ENCODE measurements at places on chromosomes 16 and 17.

- no peak for DNase-seq
Observed at GRCh38 chr17:79838522-79839274, 542 bp downstream of the CBX4 start.

DNA sequence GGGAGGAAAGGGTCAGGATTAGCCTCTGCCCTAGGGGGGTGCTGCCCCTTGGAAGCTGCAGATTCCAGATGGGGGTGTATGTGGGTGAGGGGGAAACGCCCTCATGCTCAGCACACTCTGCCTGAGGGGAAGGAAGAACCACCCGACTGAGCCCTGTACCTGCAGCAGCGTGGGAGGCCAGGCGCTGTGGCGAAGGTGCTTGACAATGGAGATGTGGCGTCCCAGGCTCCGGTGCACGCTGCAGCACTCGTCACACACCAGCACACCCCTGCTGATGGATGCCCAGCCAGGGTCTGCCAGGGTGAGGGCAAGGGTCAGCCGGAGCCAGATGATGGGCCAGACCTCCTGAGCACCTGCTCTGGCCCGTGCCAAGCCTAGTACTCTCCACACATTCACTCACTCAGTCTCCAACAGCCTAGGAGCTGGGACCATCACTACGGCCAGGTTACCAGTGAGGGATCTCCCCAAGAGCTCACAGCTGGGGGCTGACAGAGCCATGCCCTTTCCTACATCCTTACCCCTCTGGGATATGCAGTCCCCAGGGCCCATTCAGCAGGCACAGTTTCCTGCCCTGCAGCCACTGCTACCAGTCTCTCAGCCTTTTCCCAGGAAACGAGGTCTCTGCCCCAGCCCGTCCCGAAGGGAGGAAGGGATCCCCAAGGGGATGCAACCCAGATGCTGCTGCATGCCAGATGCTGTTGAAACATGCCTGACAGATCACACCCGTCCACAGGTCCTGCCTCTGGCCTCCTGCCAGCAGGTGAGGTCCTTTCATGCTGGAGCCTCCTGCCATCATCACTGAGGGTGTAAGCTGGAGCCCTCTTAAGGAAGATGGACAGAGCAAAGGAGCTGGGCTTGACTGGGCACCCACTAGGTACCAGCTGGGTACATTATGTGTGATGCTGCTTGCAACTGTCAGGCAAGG lies 5.9 kb downstream of the GIT1 start:
- no peak for DNase-seq

- DNase-seq, result no peak
Observed at GRCh38 chr17:70855401-70856054, 686.2 kb downstream of the KCNJ2 start.

GRCh38 chr17:45867702-45868101 lies 23.0 kb downstream of the SPPL2C start:
- DNase-seq, result no peak

- DNase-seq, result no peak
Observed at GRCh38 chr17:33534087-33534486, 241.0 kb upstream of the ASIC2 start.
